ENCODE measurements at places on chromosomes 3 and 15. TPM values are rescaled to one million over a fixed set of nuclear protein-coding genes. Genes with fewer than 3 reads are reported as not detected.

GRCh38 chr15:58419803-58420524 is 11.8 kb upstream of the LIPC start:
- DNase-seq, result no peak
- H3K36me3 ChIP-seq, result no peaks in the 10 kb centered on the region
- H3K4me3 ChIP-seq, result no peak overlapping the region
- H3K27me3 ChIP-seq, result no peaks in the 10 kb centered on the region
- H3K4me1 ChIP-seq, result no peaks in the 10 kb centered on the region
- H3K27ac ChIP-seq, result no peak overlapping the region

GRCh38 chr15:47477341-47477740 is 240.0 kb upstream of the SEMA6D start:
- no peak overlapping the region for H3K4me3 ChIP-seq
- no peak overlapping the region for H3K27ac ChIP-seq
- no peaks in the 10 kb centered on the region for H3K27me3 ChIP-seq
- peaks cover 4% of the 10 kb centered on the region for H3K4me1 ChIP-seq

DNA sequence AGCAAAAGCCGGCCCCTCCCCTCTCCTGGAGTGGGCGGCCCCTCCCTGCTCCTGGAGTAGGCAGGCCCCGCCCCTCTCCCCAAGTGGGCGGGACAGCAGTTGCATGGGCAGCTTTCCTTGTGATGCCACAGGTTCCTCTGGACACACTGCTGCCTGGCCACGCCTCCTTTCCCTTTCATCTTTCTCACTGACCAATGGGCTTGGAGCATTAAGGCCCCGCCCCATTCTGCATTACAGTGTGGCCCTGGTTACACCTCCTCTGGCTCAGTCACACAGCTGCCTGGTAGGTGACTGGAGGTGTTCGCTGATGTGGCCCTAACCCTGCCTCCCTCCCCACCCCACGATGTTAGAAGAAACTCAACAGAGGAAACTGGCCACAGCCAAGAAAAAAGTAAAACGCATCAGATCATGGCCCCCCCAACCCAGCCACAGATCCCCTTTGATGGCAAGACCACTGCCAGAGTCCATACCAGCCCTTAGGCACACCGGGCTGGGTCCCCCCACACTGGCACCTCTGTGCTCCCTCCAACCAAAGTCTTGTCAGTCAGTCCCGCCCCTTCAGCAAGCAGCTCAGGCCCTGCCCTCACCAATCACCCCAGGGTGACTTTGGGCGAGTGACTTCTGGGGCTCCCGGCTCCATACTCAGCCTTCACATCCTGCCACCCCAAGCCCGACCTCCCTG is 84.3 kb downstream of the ADAMTS7 start:
- no peaks in the 10 kb centered on the region for H3K4me1 ChIP-seq
- H3K27ac ChIP-seq, result no peak overlapping the region
- no peak for DNase-seq
- no peaks in the 10 kb centered on the region for H3K36me3 ChIP-seq

GRCh38 chr3:194931347-194931746 is 245.7 kb downstream of the FAM43A start:
- H3K36me3 ChIP-seq, result no peaks in the 10 kb centered on the region
- no peaks in the 10 kb centered on the region for H3K27me3 ChIP-seq
- H3K4me3 ChIP-seq, result no peak overlapping the region
- peaks cover 56% of the 10 kb centered on the region for H3K4me1 ChIP-seq
- H3K27ac ChIP-seq, result peak overlapping the region; percentile 79
- no peak for DNase-seq

DNA sequence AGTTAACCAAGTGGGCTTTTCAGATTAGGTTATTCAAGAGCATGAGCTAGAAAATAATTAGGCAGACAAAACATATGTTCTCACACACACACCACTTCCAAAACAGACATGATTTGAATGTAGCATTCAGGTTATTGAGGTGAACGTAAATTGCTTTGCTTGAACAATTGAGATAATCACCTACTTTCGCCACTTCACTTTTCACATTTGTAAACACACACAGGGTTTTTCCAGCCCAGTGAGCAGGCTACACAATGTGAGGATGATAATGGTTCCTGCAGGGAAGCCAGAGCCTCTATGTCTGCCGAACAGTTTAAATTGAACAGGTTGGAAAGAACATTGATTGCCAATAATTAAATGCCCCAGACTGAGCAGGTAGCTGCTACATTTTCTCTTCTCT is 560.8 kb downstream of the OCA2 start:
- no peaks in the 10 kb centered on the region for H3K27me3 ChIP-seq
- DNase-seq, result no peak
- H3K27ac ChIP-seq, result no peak overlapping the region

DNA sequence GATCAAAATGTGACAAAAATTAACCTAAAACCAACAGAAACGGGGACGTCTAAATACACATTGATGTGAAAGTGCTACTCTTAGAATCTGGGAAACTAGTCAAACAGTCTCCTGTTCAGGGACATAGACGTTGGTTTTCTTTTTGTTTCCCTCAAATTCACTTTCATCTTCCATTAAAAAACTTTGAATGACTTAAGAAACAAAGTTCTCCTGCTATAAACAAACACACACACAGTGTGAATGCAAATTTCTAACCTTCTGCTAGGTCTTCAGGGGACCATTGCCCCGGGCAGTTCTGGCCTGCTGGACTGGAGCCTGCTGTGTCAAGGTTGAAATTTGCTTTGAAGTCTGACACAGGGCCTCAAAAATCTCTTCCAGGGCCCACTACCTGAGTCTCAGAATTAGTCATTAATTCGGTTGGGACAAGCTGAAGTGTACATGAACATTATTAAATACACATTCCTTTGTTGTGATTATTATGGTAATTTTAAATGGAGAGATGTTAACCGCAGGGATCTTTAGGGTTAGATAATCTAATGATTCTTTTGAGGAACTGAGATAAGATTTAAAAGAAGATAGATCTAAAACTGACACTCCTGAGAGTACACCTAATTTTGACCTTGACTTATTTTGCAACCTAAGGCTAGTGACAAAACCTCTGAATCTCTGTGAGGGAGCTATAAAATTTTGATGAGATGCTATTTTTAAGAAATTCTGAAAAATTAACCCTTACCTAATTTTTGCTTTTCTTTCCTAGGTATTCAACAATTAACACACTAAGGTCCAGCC is 1260.4 kb downstream of the ROBO1 start:
- H3K27ac ChIP-seq, result no peak overlapping the region
- no peak for DNase-seq
- no peak overlapping the region for H3K4me3 ChIP-seq
- H3K36me3 ChIP-seq, result no peaks in the 10 kb centered on the region
- no peaks in the 10 kb centered on the region for H3K4me1 ChIP-seq

DNA sequence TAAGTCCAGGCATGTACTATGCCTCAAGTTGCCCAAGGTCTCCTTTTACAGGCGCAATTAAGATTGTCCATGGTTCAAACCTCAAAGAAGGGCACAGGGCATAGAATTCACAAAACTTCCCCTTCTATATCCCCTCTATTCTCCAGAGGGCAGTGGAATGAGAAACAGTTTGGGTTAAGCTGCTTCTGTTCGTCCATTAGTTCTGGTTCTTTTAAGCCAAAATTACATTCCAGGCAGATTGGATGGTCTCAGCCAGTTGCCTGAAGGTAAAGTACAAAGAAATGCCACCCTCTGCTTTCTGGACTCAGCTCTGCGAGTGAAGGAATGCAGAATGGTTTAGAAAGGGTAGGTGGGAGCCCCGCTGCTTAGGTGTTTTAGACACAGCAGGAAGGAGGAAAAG is 200.7 kb downstream of the GREM1 start:
- H3K36me3 ChIP-seq, result no peaks in the 10 kb centered on the region
- H3K4me3 ChIP-seq, result no peak overlapping the region
- no peaks in the 10 kb centered on the region for H3K27me3 ChIP-seq
- H3K4me1 ChIP-seq, result no peaks in the 10 kb centered on the region
- H3K27ac ChIP-seq, result no peak overlapping the region
- DNase-seq, result no peak

DNA sequence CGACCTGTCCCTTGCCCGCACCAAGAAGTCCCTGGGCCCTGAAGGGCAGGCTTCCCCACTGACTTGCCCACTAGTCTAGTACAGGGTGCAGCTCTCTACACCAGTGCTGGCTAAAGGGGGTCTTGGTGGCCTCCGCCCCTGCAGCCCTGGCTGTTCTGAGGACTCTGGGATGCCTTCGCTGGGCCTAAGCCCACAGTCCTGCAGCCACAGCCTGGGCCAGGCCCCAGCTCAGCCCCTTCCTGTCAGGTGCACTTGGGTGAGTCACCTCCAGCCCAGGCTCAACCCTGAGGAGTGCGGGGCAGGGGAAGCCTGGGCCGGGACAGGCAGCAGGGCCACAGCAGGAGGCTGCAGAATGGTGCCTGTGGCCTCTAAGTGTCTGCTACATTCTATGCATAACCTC is 971 bp downstream of the C3orf22 start:
- H3K27ac ChIP-seq, result no peak overlapping the region
- no peaks in the 10 kb centered on the region for H3K4me1 ChIP-seq
- H3K36me3 ChIP-seq, result no peaks in the 10 kb centered on the region
- no peak overlapping the region for H3K4me3 ChIP-seq
- no peaks in the 10 kb centered on the region for H3K27me3 ChIP-seq

- no peaks in the 10 kb centered on the region for H3K4me1 ChIP-seq
- no peak for DNase-seq
- no peak overlapping the region for H3K4me3 ChIP-seq
- no peak overlapping the region for H3K27ac ChIP-seq
- H3K27me3 ChIP-seq, result no peaks in the 10 kb centered on the region
Measured at GRCh38 chr15:56371495-56372147, 6.4 kb downstream of the TEX9 start.

- DNase-seq, result no peak
- H3K27me3 ChIP-seq, result peaks cover 13% of the 10 kb centered on the region
- H3K36me3 ChIP-seq, result no peaks in the 10 kb centered on the region
- no peak overlapping the region for H3K27ac ChIP-seq
- no peak overlapping the region for H3K4me3 ChIP-seq
- peaks cover 4% of the 10 kb centered on the region for H3K4me1 ChIP-seq
Measured at GRCh38 chr15:88262064-88262463, 5.5 kb upstream of the NTRK3 start.

GRCh38 chr3:108320746-108321350 is 24.5 kb downstream of the HHLA2 start:
- H3K27me3 ChIP-seq, result no peaks in the 10 kb centered on the region
- no peak for DNase-seq
- no peak overlapping the region for H3K27ac ChIP-seq
- no peaks in the 10 kb centered on the region for H3K36me3 ChIP-seq

DNA sequence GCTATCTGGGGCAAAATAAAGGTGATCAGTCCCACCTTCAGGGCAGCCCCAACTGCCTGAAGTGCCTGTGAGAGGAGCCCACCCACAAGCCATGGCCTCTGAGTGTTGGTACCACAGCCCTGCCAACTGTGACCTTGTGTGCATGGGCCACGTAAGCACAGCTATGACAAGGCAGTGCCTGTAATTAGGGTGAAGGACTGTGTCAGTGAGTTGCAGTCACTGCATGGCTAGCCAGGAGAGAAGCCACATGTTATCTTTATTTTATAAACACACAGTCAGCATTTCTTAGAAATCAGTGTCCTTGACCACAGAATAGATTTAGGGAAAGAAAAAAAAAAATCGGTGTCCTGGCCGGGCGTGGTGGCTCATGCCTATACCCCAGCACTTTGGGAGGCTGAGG is 24.8 kb downstream of the EXOSC7 start:
- H3K4me3 ChIP-seq, result no peak overlapping the region
- DNase-seq, result no peak
- H3K27me3 ChIP-seq, result no peaks in the 10 kb centered on the region
- H3K4me1 ChIP-seq, result peaks cover 5% of the 10 kb centered on the region

DNA sequence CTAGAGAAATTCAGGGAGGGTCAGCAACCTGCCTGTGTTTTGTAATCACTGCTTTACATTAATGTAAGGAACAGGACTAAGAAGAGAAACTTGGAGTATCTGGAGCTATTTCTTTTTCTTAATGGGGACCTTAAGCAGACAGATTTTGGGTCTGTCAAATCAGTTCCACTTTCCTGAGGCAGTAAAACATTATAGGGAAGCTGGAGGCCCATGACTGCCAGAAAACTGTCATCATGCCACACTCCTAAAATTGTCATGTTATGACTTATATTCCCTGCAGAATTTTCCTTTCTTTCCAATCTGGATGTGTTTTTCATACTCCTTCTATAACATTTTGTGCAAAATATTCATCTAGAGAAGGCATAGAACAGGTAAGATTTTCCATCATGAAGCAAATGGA is 28.8 kb downstream of the DGKG start:
- DNase-seq, result no peak
- H3K27ac ChIP-seq, result no peak overlapping the region
- H3K27me3 ChIP-seq, result no peaks in the 10 kb centered on the region
- H3K36me3 ChIP-seq, result no peaks in the 10 kb centered on the region
- no peaks in the 10 kb centered on the region for H3K4me1 ChIP-seq
- no peak overlapping the region for H3K4me3 ChIP-seq

DNA sequence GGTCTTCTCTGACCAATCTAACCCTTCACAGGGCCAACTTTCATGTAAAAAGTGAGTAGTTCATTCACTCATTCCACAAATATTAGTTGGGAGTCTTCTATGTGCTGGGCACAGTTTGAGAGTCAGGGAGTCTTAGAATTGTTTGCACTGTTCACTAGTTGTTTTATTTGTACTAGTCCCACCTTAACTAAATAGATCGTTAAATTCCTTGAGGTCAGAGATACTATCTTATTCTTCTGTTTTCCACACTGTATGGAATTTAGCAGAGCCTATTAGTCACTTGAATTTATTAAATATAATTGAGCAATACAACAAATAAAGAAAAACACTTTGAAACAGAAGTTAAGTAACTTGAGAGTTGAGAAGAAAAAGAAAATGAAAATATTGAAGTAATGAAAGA is 40.8 kb upstream of the SPTSSB start:
- no peaks in the 10 kb centered on the region for H3K36me3 ChIP-seq
- DNase-seq, result no peak
- H3K4me1 ChIP-seq, result no peaks in the 10 kb centered on the region

Gene IGF2BP2
- 11.2 TPM for total RNA-seq

Gene C3orf85
- not detected for total RNA-seq

Gene COPS2
- total RNA-seq, result 50.2 TPM

Gene CSPG5
- total RNA-seq, result 0.34 TPM

Gene FBXL2
- 1.3 TPM for total RNA-seq

Gene SOX2
- not detected for total RNA-seq

Gene GATA2
- total RNA-seq, result 28.6 TPM

Gene LRTM1
- 14.0 TPM for total RNA-seq

Gene FOXB1
- total RNA-seq, result not detected
